Hepatocyte (in vitro differentiated cells): ENCODE measurements at places on chromosomes 4 and X. TPM values are rescaled to one million over a fixed set of nuclear protein-coding genes. Genes with fewer than 3 reads are reported as not detected.

- H3K27me3 ChIP-seq: no peaks in the 10 kb centered on the region
- no peaks in the 10 kb centered on the region for H3K36me3 ChIP-seq
- H3K4me3 ChIP-seq: no peak overlapping the region
These were observed 10.3 kb upstream of the AKAP17A start for GRCh38 chrX:1581132-1581531.

DNA sequence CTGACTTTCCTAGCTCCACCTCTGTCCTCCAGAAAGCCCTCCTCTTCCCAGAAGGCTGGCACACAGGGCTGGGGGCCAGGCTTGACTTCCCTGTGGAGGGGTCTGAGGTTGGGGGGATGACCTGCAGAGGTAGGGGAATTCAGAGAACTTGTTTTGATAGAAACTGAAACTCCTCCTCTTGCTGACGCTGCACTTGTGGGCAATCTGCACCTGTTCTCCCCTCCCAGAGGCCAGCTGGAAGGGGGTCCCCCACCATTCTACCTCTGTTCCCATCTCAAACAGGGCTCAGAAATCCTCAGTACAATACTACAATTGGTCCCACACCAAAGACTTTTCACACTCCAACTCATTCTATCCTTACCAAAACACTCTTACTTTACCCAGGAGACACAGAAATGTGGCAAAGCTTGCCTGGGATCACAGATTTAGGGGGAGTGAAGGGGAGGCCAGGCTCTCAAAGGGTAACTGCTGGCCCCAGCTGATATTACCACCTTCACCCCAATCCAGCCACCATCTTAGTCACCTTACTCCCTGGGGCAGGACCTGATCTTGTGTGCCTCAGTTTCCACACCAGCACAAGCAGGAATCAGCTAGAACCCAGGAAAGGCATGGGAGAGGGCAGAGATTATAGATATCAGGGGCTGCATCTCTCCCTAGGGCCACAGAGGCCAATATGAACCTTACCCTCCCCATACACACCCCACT lies 18.5 kb downstream of the OTUD5 start:
- no peaks in the 10 kb centered on the region for H3K27me3 ChIP-seq
- H3K36me3 ChIP-seq: no peaks in the 10 kb centered on the region
- H3K4me3 ChIP-seq: no peak overlapping the region
- DNase-seq: no peak
- H3K4me1 ChIP-seq: no peaks in the 10 kb centered on the region

DNA sequence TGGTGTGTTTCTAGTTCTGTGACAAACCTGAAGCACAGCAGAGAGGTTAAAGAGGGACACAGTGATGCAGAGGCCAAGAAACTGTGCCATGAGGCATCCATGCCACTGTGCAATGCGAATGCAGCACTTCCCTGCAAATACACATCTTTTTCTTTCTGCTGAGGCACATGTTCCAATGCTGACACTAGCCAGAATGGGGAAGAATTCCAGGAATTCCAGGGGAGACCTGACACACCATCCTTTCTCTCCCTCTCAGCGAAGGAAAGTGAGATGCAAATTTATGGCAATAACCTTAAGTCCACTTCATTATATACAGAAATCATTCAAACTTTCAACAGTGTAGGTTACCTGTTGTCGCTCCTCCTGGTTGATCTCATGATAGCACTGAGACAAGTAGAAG lies 204.8 kb downstream of the LDB2 start:
- H3K4me3 ChIP-seq: no peak overlapping the region
- no peak overlapping the region for H3K27ac ChIP-seq
- H3K36me3 ChIP-seq: no peaks in the 10 kb centered on the region
- no peaks in the 10 kb centered on the region for H3K27me3 ChIP-seq

GRCh38 chrX:41808047-41808446 lies 84.1 kb downstream of the GPR82 start:
- H3K27ac ChIP-seq: no peak overlapping the region
- H3K4me1 ChIP-seq: no peaks in the 10 kb centered on the region
- H3K4me3 ChIP-seq: no peak overlapping the region
- H3K27me3 ChIP-seq: no peaks in the 10 kb centered on the region
- DNase-seq: no peak

The GAB3 gene
- polyA plus RNA-seq: 0.21 and 0.50 TPM in 2 replicates

DNA sequence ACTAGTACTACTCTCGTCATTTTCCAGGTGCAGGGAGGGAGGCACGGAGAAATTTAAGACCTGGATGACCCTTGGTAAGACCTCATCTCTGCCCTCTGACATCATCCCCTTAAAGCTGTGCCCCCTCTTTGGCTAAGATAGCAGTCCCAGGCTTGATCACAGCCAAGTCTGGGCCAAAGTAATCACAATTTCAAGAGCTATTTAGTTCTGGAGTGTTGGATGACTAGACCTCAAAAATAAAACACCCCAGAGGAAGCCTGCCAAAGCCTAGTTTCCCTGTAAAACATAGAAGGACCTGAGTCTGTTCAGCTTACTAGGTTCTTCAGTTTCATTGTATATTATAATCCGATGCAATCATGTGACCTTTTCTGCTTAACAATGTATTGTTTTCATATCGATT lies 144.6 kb upstream of the ARHGEF9 start:
- no peak overlapping the region for H3K27ac ChIP-seq
- H3K4me3 ChIP-seq: no peak overlapping the region
- no peak for DNase-seq

DNA sequence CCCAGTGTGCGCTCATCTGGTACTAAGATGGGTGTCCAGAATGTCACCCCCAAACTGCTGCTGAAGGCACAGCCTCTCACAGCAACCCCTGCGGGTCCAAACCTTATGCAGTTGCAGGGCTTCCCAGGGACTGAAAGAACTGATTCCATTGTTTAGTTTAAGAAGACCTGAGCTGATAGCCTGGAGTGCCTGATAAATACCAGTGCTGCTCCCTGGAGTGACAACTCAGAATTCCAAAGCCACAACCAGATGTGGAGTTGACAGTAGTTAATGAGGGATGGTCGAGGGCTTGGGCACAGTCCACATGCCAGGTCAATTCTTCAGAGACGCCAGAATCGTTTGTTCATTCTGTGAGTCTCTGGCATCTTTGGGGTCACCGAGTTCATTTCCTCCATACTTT lies 71.2 kb downstream of the LNX1 start:
- H3K36me3 ChIP-seq: no peaks in the 10 kb centered on the region
- no peak overlapping the region for H3K27ac ChIP-seq
- H3K4me1 ChIP-seq: peaks cover 7% of the 10 kb centered on the region

DNA sequence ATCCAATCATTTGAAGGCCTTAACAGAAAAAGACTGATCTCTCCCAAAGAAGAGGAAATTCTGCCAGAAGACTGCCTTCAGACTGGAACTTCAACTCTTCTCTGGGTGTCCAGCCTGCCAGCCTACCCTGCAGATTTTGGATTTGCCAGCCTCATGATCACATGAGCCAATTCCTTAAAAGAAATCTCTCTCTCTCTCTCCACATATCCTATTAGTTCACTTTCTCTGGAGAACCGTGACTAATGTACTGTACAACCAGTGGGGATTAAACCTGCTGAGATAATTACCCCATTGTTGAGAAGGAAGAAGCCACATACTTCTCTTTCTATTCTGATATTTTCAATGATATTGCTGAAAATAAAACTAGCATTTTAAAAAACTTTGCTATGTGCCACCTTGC lies 711.3 kb upstream of the AMOT start:
- no peak overlapping the region for H3K4me3 ChIP-seq
- no peaks in the 10 kb centered on the region for H3K4me1 ChIP-seq
- H3K27me3 ChIP-seq: no peaks in the 10 kb centered on the region
- H3K27ac ChIP-seq: no peak overlapping the region

The GATA1 gene
- polyA plus RNA-seq: 0.13 TPM in 1 of 2 replicates, not detected in the other

DNA sequence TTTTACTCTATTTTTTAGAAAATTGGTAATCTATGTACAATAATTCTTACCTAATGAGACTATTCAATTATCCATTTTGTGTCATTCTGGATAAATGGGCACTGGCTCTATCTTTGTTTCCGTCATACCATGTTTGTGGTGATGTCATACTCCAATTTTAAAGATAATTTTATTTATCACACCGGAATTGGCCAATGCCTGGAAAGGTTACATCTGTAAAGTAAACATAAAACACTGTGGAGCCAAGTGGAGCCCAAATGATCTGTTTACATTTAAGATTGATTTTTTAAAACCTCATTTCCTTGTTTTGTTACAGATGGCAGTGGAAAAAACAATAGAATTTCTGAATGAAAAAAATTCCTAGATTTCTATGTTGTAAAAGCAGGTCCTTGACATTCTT lies 120.2 kb upstream of the GPRIN3 start:
- H3K27me3 ChIP-seq: no peaks in the 10 kb centered on the region
- no peaks in the 10 kb centered on the region for H3K36me3 ChIP-seq
- no peak overlapping the region for H3K27ac ChIP-seq
- H3K4me1 ChIP-seq: no peaks in the 10 kb centered on the region

DNA sequence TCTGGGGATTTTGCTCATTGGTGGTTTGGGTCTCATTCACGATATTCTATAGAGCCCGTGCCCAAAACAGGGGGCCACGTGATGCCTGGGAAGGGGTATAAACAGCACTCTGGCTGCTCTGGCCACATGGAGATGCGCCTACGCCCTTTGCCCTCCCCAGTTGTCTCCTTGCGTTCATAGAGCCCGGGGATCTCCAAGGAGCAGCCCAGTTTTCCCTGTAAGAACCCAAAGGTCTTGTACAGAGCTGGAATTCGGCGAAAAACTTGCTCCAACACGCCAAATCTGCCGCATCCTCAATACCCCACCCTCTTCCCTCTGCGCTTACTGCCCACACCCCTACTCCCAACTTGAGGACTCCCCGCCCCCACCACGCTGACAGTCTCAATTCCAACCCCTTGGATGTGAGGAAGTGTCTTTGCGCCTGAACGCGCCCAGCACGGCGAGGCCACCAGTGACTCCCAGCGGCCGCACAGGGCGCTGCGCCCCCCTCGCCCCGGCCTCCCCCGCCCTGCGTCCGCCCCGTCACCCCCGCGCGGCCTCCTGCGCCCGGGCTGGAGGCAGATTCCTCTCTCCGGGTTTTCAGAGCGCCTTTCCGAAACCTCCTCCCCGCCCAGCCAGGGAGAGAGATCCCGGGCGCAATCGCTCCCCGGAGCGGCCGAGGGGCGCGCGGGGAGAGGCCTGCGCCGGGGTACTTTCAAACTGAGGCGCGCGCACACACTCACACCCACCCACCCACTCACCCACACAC lies at the start of gene NHS:
Gene NHS (plus strand): TSS at position 582 of the 748 bp plus-strand sequence. CDS start 558 bp downstream, outside the sequence.
- peaks cover 1% of the 10 kb centered on the region for H3K4me1 ChIP-seq
- H3K4me3 ChIP-seq: peak within 1 kb of the TSS; percentile 64
- peak; percentile 83 for DNase-seq
- no peaks in the 10 kb centered on the region for H3K36me3 ChIP-seq

GRCh38 chr4:90127706-90128345 lies 632 bp downstream of the CCSER1 start:
- H3K27ac ChIP-seq: peak overlapping the region; percentile 84
- H3K4me1 ChIP-seq: no peaks in the 10 kb centered on the region
- peak overlapping the region; percentile 54 for H3K4me3 ChIP-seq
- H3K27me3 ChIP-seq: no peaks in the 10 kb centered on the region
- DNase-seq: peak; percentile 63

DNA sequence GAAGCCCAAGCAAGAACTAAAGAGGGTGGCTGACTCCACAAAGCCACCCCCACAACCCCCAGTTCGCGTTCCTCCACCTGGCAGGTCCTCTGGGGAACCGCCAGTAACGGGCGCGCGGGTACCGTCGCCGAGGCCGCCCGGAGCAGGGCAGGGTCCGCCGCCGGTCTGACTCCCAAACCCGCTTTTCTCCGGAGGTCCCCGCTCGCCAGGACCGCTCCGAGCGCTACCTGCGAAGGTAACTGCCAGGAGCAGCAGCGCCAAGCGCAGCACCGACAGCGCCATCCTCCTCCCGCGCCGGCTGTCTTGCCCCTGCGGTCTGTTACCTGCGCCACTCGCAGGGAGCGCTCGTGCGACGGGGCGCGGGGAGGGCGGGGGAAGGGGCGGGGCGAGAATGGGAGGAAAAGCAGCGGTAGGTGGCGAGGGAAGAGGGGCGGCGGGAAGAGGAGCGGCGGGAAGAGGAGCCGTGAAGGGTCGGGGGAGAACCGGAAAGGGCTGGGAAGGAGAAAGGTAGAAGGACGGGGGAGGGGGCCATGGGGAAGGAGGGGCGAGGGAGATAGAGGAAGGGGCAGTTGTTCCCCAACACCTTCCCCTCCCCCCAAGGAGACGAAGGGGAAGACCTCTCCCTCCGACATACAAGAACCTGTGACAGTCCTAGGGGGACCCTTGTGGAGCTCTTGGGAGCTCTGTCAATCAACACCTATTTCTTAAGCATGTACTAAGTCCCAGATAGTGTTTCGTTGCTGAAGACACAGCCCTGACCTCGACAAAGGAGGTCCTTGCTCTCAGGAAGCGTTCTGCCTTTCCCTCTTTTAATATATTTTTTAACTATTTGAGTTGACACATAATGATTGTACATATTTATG lies at the start of gene SPINK2:
Gene SPINK2 (minus strand): TSS at position 321 of the 863 bp plus-strand sequence. CDS start 39 bp downstream, at position 282.
- H3K36me3 ChIP-seq: no peaks in the 10 kb centered on the region
- H3K4me1 ChIP-seq: no peaks in the 10 kb centered on the region
- H3K4me3 ChIP-seq: peak within 1 kb of the TSS; percentile 60
- no peak within 1 kb of the TSS for H3K27ac ChIP-seq
- DNase-seq: peak; percentile 74

The PORCN gene
- polyA plus RNA-seq: 7.6 and 7.9 TPM in 2 replicates

- no peak for DNase-seq
- peaks cover 2% of the 10 kb centered on the region for H3K4me1 ChIP-seq
- H3K4me3 ChIP-seq: no peak overlapping the region
- no peak overlapping the region for H3K27ac ChIP-seq
- H3K36me3 ChIP-seq: no peaks in the 10 kb centered on the region
- peaks cover 66% of the 10 kb centered on the region for H3K27me3 ChIP-seq
These were observed 3.5 kb downstream of the JAKMIP1 start for GRCh38 chr4:6196871-6197270.

DNA sequence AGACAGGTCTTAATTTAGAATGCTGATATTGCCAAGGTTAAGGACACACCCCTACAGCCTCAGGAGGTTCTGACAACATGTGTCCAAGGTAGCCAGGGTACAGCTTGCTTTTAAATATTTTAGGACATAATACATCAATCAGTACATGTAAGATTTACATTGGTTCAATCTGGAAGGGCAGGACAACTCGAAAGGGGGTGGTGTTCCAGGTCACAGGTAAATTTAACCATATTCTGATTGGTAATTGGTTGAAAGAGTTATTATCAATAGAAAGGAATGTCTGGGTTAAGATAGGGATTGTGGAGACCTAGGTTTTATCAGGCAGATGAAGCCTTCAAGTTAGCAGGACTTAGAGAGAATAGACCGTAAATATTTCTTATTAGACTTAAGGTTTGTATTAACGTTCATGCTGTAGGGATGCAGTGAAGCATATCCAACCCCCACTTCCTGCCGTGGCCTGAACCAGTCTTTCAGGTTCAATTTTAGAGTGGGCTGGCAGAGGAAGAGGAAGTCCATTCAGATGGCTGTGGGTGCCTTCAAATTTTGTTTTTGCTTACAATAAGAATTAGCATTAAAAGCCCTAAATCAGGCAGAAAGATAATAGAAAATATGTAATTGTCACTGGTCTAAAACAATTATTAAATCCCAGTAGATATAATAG lies 136.5 kb upstream of the GALNTL6 start:
- no peaks in the 10 kb centered on the region for H3K27me3 ChIP-seq
- no peak overlapping the region for H3K27ac ChIP-seq
- no peaks in the 10 kb centered on the region for H3K4me1 ChIP-seq
- H3K4me3 ChIP-seq: no peak overlapping the region

GRCh38 chr4:26804925-26805324 lies 55.7 kb upstream of the STIM2 start:
- H3K27ac ChIP-seq: no peak overlapping the region
- no peaks in the 10 kb centered on the region for H3K27me3 ChIP-seq
- no peak overlapping the region for H3K4me3 ChIP-seq
- H3K4me1 ChIP-seq: peaks cover 9% of the 10 kb centered on the region

- no peaks in the 10 kb centered on the region for H3K36me3 ChIP-seq
- no peak overlapping the region for H3K27ac ChIP-seq
- no peaks in the 10 kb centered on the region for H3K4me1 ChIP-seq
- DNase-seq: peak; percentile 77
These were observed 100.8 kb downstream of the SPIN4 start for GRCh38 chrX:63250253-63250868.

The ALPK1 gene
- polyA plus RNA-seq: 6.2 and 7.1 TPM in 2 replicates
